ENCODE measurements at places on chromosomes 2 and 18.

- peaks cover 9% of the 10 kb centered on the region for H3K36me3 ChIP-seq
- no peak overlapping the region for H3K4me3 ChIP-seq
- DNase-seq, result no peak
- no peaks in the 10 kb centered on the region for H3K27me3 ChIP-seq
- H3K4me1 ChIP-seq, result no peaks in the 10 kb centered on the region
Observed at GRCh38 chr2:121504316-121504715, 26.4 kb upstream of the RNU4ATAC start.

DNA sequence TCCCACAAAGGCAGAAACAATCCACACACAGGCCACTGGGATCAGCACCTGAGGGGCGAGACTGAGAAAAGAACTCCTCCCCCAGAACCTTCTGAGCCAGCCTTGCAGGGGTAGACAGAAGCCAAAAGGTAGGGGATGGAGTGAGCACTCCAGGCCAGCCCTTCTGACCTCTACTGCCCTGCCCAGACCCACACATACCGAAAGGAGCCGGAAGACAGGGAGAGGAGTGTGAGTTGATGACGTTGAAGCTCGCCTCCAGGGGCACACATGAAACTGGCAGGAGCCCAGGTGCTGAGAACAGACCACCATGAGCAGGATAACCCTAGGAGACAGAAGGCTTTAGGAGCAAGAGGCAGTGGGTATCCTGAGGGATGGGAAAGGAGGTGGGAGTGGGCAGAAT is 1.8 kb downstream of the SLC23A3 start:
- no peak overlapping the region for H3K4me3 ChIP-seq
- H3K27ac ChIP-seq, result no peak overlapping the region
- no peak for DNase-seq
- no peaks in the 10 kb centered on the region for H3K4me1 ChIP-seq
- H3K27me3 ChIP-seq, result no peaks in the 10 kb centered on the region

GRCh38 chr2:189369566-189369965 is 71.7 kb upstream of the WDR75 start:
- DNase-seq, result no peak
- H3K4me3 ChIP-seq, result no peak overlapping the region
- no peaks in the 10 kb centered on the region for H3K27me3 ChIP-seq
- no peaks in the 10 kb centered on the region for H3K36me3 ChIP-seq
- no peak overlapping the region for H3K27ac ChIP-seq
- H3K4me1 ChIP-seq, result no peaks in the 10 kb centered on the region

GRCh38 chr2:168884975-168885374 is 5.3 kb downstream of the SPC25 start:
- no peaks in the 10 kb centered on the region for H3K27me3 ChIP-seq
- no peak for DNase-seq
- peaks cover 2% of the 10 kb centered on the region for H3K4me1 ChIP-seq
